RWPE1 (cell line): ENCODE measurements at places on chromosomes 16 and 17.

- DNase-seq: no peak
Measured at GRCh38 chr17:30599428-30600059, 122.3 kb downstream of the GOSR1 start.

DNA sequence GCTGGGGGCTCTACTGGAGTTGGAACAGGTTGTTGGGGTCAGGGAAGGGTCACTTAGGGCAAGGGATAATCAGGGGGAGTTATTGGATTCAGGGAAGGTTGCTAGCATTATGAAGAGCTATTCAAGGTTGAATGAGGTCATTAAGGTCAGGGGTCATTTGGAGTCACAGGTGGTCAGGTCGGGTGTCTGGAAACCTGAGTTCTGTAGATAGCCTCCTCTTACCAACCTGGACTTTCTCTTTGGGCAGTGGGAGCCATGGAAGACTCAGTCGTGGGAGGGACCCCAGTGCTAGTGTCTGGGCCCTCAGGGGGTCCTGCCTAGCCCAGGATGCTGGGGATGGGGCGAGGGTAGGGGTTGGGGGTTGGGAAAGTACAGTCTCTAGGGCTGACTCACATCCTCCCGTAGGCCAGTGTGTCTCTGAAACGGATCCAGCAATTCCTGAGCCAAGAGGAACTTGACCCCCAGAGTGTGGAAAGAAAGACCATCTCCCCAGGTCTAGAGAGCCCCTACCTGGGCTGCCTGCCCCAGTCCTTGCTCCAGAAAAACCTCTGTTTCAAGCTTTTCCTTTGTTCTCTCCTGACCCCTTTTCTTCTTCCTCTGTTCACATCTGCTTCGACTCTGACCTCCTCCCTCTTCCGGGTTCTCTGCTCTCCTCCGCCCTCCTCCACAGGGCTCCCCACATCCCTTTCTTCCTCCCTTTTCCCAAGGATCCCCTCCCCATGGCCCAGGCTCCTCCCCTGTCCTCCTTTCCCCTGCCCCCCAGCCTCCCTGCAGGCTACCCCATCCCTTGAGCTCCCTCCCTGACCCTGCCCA lies 33.5 kb downstream of the ABCC3 start:
- DNase-seq: peak; percentile 58

DNA sequence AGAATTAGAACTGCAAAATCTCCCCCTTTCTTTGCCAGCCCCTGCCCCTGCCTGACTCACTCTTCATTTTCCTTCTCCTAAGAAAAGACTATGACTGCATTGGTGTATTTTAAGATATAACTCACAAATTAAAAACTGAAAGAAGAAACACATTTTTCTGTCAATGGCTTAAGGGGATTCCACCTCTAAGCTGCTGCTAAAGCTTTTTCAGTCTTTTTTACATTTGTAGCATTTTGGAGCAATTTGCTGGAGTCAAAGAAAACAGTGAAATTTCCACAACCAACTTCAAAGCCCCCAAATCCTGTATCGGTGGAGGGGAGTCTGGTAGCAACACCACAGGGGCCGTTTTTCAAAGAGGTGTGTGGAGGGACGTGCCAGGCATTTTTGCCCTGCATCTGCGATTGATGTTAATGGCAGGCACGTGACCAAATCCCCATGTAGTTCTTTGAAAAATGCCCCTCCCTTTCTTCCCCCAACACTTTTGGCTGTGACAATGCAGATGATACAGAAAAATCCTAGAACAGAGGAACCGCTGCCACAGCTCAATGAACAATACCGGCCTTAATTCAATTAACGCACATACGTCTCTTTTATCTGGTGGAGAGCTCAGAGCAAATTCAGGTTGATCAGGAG lies 28.5 kb downstream of the MAF start:
- no peak for DNase-seq

- DNase-seq: no peak
Measured at GRCh38 chr16:77662246-77662645, 60.1 kb upstream of the NUDT7 start.

DNA sequence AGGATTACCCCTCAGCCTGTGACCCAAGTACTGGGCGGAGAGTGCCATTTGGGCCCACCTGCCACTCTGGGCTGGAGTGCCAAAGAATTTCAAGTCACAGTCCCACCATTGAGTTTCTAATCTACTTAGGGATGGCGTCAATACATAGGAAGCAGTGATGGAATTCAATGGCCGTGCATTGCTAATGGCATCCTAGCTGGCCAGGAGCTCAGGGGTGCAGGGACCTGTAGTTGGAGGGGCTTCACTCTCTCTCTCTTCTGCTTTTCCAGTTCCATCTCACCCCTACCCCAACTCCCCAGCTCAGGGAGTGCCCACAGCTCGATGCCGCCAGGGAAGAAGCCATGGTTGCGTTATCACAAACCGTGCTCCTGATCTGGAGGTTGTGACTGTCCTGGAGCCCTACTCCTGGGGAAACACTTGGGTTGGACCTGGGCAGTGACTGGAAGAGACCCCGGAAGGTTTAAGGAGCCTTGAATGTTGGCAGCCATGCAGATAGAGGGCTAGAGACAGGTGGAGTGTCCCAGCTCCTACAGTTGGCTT lies 2.4 kb downstream of the MMP15 start:
- no peak for DNase-seq

DNA sequence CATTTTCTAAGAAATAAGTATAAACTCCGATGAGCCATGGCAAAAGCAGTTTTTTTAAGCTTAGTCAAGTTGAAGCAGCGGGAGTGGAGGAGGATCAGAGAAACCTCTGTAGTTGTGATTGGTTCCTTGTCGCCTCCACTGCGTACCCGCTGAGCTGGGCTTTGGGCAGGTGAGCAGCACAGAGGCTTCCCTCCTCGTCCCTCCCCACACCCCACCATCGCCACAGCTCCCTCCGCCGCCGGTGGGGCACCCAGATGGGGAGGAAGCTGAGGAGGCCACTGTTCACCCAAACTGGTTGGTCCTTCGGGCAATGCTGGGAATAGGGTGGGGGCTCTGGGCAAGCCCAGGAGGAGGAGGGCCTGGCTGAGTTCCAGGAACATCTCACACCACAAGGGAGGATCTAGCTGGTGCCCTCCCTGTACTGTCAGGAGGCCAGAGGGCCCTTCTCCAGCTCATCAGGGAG lies 5.2 kb upstream of the MRPL38 start:
- peak; percentile 22 for DNase-seq

- no peak for DNase-seq
Measured at GRCh38 chr16:49652456-49653172, 203.3 kb downstream of the ZNF423 start.

- no peak for DNase-seq
Measured at GRCh38 chr16:48235556-48236136, 8.5 kb upstream of the LONP2 start.

GRCh38 chr16:49332589-49333258 lies 40.9 kb upstream of the C16orf78 start:
- no peak for DNase-seq

DNA sequence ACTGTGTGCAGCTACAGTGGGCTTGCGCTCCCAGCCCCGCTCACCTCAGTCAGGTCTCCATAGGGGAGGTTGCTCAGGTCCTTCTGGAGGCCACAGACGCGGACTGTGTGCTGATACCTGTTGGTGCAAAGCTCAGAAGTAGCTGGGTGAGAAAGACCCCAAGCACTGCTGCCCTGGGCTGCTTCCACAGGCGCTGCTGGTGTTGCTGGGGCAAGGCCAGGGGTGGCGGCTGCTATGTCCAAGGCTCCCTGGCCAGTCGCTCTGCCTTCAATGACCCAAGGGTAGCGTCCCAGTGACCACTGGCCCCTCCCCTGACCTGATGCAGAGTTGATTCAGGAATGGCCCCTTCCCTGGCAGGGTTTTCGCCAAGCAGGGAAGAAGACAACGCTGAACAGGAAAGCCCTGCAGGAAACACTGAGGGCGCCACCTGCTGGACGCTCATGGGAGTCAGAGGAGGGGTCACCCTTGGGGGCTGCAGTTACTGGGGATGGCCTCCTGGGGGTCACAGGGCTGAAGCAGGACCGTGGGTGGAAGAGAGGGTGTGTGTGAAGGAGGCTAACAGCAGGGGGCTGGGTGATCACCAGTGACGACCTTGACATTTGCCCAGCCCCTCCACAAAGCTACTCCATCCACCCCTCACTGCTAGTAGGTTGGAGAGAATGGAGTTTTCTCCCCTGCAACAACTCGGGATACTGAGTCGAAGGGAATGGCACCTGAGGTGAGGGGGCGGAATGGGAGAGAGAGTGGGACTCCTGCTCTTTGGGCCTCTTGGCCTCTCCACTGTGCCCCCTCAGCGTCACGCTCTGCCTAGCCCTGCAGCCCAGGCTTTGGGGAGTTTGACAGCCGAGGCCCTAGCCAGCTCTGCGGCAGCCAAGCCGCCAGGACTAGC lies 38.3 kb downstream of the ABCC12 start:
- DNase-seq: peak; percentile 42

DNA sequence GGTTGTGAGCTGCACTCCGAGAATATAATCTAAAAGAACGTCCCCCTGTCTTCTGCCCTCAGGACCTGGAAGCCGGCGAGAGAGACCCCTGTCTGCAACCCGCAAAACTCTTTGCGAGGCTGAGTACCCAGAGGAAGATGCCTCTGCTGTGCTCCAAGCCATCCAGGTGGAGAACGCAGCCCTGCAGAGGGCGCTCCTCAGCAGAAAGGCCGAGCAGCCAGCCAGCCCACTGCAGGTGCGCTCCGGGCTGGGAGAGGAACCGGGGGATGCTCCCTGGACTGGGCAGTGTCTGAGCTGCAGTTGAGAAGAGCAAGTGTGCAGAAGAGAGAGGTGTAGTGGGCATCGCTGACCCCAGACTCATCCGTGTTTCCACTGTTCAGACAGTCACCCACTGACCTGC lies 148.3 kb downstream of the KATNIP start:
- no peak for DNase-seq

DNA sequence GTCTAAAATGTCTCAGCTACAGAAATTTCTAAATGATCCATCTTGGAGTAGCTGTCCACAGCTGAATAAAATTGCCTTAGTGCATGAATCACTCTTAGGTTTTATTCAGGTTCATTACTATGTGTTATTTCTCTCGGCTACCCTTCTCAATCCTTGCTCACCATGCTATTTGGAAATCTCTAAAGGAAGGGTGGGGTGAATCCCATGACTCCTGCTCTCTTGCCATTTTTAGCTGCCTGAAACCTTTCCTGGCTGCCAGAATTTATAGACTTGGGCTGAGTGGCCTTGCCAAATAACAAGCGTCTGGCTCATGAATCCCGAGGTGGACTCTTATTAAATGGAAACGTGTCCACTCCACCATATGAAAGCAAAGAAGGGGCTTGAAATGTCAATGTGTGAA lies 936.1 kb upstream of the SOX9 start:
- peak; percentile 42 for DNase-seq

- DNase-seq: no peak
Measured at GRCh38 chr17:48053758-48054237, 5.6 kb downstream of the NFE2L1 start.

- no peak for DNase-seq
Measured at GRCh38 chr16:8975039-8975438, 11.3 kb upstream of the USP7 start.

DNA sequence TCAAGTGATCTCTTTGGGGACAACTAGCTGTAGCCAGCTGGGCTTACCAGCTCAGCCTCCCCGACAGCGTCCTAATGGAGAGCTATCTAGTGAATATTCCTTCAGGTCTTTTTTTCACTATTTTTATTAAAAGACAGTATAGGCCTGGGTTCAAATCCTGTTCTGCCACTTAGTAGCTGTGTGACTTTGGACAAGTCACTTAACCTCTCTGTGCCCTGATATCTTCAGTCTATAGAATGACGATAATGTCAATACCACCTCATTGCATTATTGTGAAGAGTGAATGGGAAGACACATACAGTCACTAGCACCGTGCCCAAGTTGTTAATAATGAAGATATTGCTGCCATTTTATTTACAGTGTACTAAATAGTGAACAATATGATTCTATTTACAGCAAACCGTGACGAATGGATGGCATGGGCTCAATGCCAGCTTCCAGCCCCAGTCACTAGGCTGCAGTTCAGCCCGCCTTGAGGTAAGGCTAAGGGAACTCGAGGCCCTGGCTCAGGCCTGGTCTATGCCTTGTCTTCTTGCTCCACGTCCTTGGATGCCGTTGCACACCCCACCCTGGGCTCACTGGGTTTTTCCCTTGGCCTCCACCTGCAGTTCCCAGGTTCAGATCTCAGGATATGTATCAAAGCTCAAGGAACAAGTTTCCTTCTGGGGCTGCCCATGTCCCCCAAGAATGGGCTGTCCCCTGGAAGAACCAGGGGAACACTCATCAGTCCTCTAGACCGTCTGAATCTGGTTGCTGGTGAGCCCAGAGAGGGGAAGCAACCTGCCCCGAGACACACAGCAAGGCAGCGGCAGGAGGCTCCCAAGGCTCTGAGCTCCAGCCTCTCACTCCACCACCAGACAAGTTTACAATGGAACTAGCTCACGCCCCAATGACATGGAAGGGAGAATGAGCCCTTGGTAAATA lies 95.4 kb upstream of the TNRC6C start:
- DNase-seq: no peak

- no peak for DNase-seq
Measured at GRCh38 chr17:30274887-30275286, 16.9 kb downstream of the BLMH start.

DNA sequence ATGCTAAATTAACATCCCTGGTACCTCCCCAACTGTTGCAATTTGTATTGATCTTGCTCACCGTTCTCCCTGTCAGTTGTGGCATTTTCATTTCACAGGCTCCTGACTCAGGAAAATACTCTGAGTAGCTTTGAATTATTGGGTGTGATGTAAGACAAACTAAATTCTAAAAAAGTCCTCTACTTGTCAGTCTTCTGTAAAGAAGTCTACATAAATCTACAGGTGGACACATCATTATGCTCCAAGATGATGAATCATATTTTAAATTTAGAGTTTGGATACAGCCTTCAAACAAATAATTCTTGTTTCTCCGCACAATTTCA lies 47.2 kb downstream of the MARCHF10 start:
- no peak for DNase-seq

- DNase-seq: no peak
Measured at GRCh38 chr17:8698162-8698971, 46.3 kb downstream of the CCDC42 start.

- DNase-seq: no peak
Measured at GRCh38 chr16:11093572-11094074, 149.3 kb downstream of the CLEC16A start.

- peak; percentile 38 for DNase-seq
Measured at GRCh38 chr17:49223517-49224197, 6.9 kb downstream of the PHOSPHO1 start.

DNA sequence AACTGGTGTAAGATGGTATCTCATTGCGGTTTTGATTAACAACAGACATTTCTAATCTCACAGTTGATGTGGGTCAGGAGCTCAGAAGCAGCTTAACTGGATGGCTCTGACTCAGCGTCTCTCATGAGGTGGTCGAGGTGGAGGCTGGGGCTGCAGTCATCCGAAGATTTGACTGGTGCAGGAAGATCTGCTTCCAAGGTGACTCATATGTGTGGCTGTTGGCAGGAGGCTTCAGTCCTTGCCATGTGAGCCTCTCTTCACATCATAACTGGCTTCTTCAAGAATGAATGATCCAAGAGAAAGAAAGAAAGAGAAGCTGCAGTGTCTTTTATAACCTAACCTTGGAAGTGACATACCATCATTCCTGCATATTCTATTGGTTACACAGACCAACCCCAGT lies 376.1 kb downstream of the SEC14L1 start:
- no peak for DNase-seq

- no peak for DNase-seq
Measured at GRCh38 chr17:54859187-54859586, 41.5 kb upstream of the TOM1L1 start.

- DNase-seq: no peak
Measured at GRCh38 chr16:61296814-61297213, 739.4 kb downstream of the CDH8 start.

GRCh38 chr17:17401271-17401781 lies 75.5 kb upstream of the MED9 start:
- DNase-seq: no peak

GRCh38 chr17:57955183-57955931 lies at the start of gene CUEDC1:
Gene CUEDC1 (minus strand): TSS chr17:57955412. CDS start chr17:57885564, 69,848 bp downstream.
- peak; percentile 71 for DNase-seq
